GM23248 (cell line): ENCODE measurements at places on chromosomes 16 and 17.

GRCh38 chr17:36674278-36674650 lies 72.9 kb downstream of the MRM1 start:
- no peak for DNase-seq

- peak; percentile 57 for DNase-seq
Observed at GRCh38 chr16:75380870-75381269, 52.4 kb downstream of the CFDP1 start.

GRCh38 chr16:17213025-17213424 lies 257.7 kb downstream of the XYLT1 start:
- DNase-seq: no peak

GRCh38 chr17:21524211-21524591 lies 148.0 kb downstream of the KCNJ12 start:
- no peak for DNase-seq

GRCh38 chr17:2374549-2375285 lies 26.1 kb downstream of the MNT start:
- no peak for DNase-seq

GRCh38 chr17:29723278-29724047 lies 100.8 kb upstream of the CORO6 start:
- DNase-seq: no peak

- DNase-seq: peak; percentile 78
Observed at GRCh38 chr17:41647940-41648410, 23.6 kb upstream of the KRT17 start.

- DNase-seq: no peak
Observed at GRCh38 chr17:35496451-35497290, 40.8 kb downstream of the SLFN12L start.

GRCh38 chr16:23147666-23148065 lies 1.6 kb downstream of the USP31 start:
- no peak for DNase-seq

GRCh38 chr16:47965439-47965838 lies 190.4 kb downstream of the ABCC12 start:
- no peak for DNase-seq

DNA sequence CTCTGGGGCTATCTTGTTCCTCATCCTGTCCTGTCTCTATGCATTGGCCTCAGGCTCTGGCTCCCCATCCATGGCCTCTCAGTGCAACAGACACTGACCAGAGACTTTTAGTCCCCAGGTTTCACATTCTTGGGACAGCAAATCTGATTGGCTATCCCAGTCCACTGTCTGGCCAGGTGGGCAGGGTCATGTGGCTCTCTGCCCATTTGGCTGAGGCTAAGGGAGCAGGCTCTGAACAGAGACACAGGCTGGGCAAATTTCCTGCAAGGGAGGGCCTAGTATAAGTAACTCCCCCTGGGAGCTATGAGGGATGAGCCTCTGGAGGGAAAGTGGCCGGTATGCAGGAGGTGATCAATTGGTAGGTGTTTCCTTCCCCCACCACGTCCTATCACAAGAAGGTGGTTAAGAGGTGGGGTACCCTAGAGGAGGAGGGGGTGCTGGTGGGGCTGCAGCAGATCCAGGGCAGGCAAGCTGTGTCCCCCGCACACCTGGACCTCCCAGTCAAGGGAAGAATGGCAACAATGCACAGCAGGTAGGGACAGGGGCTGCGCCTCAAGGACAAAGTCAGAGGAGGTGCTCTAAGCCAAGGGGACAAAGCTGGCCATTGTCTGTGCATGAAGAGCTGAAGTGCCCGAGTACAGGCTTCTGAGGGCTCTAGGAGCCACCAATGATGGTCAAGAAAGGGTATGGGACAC lies 13.2 kb downstream of the XYLT2 start:
- no peak for DNase-seq

DNA sequence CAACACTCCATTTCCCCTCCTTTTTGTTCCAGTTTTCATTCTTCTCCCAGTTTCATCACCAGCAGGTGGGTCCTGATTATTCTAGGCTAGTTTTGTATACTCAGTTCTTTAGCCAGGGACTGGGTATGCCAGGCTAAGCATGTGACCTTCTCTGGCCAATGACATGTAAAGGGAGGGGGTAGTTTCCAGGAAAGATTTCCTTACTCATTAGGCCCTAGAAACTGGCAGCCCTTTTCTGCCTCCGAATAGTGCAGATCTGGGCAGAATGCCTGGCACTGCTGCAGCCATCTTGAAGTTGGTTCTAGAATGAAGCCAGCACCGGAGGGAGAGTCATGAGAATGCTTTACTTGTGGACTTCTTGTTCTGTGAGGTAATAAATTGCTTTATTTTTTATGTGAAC lies 126.9 kb upstream of the AXIN2 start:
- no peak for DNase-seq

- DNase-seq: no peak
Observed at GRCh38 chr16:70677499-70678120, 8.2 kb downstream of the MTSS2 start.

- peak; percentile 35 for DNase-seq
Observed at GRCh38 chr17:28112181-28112580, 69.7 kb downstream of the NLK start.

- DNase-seq: no peak
Observed at GRCh38 chr16:9259914-9260608, 168.6 kb downstream of the HAPSTR1 start.

GRCh38 chr16:57759541-57760356 lies 24.2 kb downstream of the KATNB1 start:
- no peak for DNase-seq

DNA sequence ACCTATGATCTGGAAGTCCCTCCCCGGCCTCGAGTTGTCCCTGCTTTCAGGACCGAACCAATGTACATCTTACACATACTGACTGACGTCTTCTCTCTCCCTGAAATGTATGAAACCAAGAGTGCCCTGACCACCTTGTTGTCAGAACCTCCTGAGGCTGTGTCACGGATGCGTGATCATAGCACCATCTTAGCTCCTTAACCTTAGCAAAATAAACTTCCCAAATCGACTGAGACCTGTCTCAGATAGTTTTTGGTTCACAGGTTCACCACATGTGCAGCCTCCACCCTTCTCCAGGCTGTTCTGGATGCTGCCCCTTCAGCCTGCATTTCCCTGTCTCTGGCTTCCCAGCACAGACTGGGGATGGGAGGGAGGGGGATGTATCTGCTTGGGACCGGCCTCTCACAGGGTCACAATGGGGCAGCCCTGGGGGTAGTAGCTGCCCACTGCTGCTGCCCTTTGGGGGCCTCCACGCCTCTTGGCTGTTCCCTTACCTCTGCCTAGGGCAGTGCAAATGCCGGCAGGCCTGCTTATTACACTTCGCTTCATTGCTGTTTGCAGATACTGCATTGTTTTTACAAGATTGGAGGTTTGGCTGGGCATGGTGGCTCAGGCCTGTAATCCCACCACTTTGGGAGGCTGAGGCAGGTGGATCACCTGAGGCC lies 69.8 kb downstream of the NT5M start:
- DNase-seq: no peak

DNA sequence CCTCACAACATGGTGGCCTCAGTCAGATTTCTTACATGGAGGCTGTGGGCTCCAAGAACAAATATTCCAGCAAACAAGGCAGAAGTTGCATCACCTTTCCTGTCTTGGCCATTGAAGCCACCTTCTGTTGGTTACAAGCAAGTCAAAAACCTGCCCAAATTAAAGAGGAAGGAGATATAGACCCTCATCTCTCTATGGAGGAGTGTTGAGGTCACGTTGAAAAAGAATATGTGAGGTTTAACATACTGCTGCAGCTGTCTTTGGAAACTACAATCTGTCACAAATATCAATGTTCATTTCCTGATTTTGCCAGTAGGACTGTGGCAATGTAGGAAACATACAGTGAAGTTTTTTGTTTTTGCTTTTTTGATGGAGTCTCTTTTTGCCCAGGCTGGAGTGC lies 211.4 kb downstream of the COPRS start:
- no peak for DNase-seq

DNA sequence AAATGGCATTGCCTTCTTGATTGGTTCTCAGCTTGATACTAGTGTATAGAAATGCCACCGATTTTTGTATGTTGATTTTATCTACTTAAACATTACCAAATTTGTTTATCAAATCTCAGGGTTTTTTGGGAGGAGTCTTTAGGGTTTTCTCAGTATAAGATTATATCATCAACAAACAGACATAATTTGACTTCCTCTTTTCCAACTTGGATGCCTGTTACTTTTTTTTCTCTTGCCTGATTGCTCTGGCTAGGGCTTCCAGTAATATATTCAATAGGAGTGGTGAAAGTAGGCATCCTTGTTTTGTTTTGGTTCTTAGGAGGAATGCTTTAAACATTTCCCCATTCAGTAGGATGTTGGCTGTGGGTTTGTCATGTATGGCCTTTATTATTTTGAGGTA lies 29.1 kb downstream of the EFCAB13 start:
- DNase-seq: no peak

GRCh38 chr17:57534863-57535248 lies 210.2 kb downstream of the CCDC182 start:
- no peak for DNase-seq

- no peak for DNase-seq
Observed at GRCh38 chr16:8961811-8962390, 1.8 kb downstream of the USP7 start.

DNA sequence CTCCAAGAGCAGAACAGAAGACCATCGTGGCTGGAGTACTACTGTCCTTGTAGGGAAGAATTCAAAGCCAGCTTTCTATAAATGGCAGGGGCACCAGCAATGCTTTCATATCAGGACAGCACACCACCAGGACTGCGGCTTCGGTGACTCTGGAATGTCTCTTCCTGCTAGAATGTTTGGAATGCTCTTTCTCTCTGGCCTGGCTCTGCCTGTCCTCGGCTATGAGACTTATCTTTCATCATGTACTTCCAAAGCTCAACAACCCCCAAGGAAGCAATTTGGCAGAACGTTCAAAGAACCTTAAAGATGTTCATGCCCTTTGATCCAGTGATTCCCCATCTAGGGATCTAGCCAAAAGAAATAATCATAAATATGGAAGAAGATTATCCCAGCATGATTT lies 52.7 kb upstream of the NOG start:
- DNase-seq: no peak

DNA sequence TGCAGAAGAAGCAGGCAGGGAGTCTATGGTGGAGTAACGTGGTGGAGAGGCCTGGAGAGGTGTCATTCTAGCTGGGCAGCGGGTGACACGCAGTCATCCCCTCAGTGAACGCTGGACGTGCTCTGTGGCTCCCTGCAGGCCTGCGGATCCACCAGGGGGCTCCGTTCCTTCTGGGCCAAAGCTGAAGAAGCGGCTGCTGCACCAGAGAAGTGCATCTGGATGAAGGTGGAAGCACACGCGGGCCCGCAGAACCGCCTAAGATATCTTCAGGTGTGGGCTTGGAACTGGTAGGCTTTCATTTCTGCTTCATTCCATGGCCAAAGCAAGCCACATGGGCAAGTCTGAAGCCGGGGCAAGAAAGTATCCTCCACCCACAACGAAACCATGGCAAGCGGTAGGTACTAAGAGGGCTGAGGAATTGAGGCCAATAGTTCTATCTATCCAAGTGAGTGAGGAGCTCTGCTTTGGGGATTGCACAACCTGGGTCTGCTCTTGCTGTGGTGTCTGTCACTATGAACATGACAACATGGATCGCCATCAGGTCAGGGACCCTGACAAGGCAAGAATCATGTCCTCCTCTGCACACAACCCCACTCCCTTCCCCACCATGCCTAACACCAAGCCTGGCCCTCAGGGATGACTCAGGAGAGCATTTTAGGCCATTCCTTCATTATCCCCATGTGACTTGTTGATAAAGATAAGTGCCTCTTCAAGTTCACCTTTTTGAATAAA lies 78.9 kb upstream of the FBXO47 start:
- DNase-seq: no peak

GRCh38 chr17:42345396-42346073 lies 42.7 kb downstream of the STAT3 start:
- DNase-seq: no peak

DNA sequence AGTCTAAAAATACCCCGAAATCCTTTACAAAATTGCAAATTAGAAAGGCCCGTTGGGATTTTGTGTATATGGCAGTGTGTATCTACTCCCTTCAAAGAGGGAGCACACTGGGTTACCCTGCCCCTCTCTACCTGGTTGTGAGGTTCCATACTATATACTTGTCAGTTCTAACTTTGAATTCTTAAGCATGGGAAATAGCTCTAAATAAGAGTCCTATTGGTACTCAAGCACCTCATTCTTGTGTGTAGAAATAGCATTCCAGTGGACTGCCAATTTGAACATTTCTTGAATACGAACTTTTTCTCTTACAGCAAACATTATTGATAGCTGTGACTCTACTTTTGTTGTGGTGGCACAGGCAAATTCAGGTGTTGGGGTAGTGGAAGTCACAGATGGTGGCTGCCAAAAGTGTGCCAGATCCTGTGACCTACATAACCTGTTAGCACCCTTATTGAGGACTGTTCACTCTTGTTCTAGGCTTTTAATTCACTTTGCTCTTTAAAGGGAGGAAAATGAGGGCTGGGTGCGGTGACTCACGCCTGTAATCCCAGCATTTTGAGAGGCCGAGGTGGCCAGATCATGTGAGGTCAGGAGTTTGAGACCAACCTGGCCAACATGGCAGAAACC lies 16.1 kb downstream of the ESRP2 start:
- no peak for DNase-seq

DNA sequence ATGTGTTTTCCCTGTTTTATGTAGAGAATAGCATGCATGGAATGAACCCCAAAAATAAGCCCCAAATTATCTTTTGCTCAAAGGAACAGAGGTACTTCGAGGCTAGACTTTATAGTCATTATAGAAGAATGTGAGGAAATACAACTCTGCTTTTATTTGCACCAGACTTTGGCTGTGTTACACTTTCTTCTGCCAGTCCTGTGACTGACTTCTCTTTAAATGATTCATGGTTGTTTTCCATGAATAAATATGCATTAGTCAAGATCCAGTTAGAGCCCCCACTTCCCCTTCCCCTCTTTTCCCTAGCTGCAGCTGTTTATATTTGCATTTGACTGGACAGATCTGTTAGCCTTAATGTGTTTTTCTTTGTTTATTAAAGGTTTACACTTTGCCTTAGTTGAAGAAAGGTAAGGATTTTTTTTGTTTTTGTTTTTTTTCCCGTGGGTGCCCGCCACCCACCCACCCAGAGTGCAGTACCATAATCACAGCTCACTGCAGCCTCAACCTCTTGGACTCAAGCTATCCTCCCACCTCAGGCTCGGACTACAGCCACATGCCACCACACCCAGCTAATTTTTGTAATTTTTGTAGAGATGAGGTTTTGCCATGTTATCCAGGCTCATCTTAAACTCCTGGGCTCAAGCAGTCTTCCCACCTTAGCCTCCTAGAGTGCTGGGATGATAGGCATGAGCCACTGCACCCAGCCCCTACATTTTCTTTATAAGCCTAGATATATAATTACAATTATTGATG lies 152.6 kb downstream of the CYB561 start:
- peak; percentile 82 for DNase-seq
